ENCODE measurements at places on chromosomes 3 and 15.

DNA sequence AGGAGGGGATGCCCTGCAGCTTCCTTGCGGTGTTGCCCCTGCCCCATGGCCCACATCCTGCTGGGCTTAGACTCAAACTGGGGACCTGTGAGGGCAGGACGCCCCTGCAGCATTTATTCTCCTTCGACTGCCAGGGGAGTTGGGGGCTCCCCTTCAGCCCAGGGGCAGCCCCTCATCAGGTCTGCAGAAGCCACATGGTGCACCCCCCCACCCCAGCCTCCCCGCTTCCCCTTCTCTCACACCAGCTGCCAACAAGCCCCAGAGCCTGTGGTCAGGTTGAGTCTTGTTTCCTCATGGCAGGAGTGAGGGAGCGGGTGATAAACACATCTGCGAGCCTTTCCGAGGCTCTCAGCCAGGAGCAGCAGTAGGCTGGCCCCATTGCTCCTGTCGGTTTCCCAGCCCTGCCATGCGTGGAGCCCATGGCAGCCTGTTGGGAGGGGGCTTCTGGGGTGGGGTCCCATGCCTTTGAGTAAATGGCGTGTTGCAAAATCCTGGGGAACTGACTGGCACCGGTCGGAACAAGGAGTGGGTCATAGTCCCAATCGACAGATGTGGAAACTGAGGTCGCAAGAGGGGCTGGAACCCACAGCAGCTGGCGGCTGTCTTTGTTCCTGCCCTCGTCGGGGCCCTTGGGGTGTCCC, 27.8 kb downstream of the WNT7A start:
- no peak for DNase-seq

DNA sequence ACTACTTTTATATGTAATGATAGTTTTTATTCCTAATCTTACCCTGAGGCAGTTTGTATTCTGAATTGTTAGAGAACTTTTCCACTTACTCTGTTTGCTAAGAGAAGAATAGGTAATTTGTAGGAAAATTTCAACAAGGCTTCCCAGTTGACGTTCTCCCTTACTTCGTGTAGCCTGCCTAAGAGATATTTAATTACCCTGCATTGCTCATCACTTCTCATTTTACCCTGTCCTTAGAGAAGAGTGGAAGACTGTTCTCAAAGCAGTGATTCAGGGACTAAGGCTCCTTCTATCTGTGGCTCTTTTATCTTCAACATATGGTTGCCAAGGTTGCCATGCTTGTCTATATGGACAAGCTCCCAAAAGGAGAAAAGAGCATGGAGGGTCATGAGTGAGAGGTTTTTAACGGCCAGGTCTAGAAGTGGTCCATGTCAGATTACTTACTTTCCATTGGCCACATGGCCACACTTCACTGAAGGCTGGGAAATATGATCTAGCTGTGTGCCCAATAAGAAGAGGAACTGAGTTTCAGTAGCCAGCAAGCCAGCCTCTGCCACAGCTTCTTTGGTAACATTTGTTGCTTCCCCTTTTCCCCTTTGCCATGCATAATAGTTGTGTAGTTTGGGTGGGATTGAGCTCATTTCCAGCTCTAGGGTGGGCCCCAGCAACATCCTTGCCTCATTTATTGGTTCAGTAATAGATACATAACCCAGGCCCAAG, 22.1 kb downstream of the PDE8A start:
- DNase-seq: peak; percentile 93

DNA sequence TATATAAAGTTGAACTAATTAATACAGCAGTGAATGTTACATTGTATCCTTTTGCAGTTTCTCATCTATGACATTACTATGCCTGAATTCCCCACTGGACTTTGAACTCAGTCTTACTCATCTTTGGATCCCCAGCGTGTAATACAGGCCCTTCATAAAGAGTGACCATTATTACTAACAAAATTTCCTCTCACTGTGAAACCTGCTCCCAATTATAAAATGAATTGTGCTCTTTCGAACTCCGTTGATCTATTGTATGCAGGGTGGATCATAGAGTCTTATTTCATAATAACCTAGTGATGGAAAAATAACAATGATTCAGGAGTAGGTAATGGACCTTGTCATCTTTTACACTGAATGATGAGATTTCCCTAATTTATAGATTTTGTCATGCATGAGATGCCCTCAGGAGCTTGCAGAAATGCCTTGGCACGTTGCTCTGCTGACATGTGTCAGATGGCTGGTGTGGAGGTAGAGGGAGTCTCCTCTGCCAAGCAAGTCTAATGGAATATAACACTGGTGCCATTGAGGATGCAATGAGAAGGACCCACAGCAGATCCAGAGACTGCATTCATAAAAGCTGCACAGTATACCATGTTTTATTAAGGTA, 25.5 kb downstream of the B3GNT5 start:
- DNase-seq: no peak

- no peak for DNase-seq
These were observed 45.1 kb upstream of the NANOGP8 start for GRCh38 chr15:35130245-35130644.

- no peak for DNase-seq
These were observed 75.7 kb downstream of the SPSB4 start for GRCh38 chr3:141126661-141127343.

- DNase-seq: no peak
These were observed 24.5 kb upstream of the RASA2 start for GRCh38 chr3:141462176-141462859.

DNA sequence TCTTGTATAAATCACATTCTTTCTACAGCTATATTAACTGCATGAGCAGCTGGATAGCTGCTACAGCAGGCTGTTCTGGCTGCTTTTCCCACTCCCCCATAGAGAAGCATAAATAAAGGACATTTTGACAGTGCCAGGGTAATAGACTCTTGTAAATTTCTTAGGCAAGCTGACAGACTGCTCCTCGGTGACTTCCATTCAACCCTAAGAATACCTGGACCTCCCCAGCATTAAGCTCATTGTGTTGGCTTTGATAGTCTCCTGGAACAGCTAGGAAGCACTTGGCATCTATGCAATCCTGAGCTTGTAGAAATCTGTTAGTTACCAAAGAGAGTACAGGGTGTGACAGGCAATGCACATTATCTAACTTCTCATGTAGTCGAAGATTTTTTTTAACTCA, 475.4 kb downstream of the AGBL1 start:
- DNase-seq: no peak

- no peak for DNase-seq
These were observed 61.8 kb upstream of the ZNF148 start for GRCh38 chr3:125436921-125437320.

DNA sequence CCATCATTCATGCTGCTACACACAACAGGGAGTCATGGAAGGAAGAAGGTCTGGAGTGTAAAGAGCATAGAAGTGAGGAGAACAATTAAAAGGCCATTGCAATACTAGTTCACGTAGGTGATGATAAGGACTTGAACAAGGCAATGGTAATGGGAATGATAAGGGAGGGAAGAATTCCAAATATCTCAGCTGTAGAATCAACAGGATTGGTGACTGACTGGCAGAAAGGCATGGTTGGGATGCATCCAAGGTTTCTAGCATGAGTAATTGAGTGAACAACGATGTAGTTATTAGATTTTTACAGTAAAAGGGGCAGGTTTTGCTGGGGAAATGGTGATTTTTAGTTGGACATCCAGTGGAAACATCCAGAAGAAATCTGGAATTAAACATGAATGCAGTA, 2.4 kb upstream of the SEC62 start:
- no peak for DNase-seq

DNA sequence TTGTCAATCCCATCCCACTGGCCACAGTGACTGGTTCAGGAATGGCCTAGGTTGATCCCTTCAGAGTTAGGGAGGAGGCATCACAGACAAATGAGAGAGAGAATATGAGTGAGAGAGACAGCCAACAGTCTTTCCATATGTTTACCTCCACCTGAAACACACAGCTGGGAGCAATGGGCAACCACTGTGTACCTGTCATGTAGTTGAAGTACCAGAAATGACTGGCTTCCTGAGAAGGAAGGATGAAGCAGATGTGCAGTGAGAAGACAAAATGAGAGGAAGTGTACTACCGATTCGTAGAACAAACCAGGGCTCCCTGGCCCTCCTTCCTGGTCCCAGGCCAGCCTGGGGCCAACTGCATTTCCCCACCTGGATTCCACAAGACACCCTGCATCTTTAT, 27.4 kb downstream of the SRGAP3 start:
- DNase-seq: no peak

DNA sequence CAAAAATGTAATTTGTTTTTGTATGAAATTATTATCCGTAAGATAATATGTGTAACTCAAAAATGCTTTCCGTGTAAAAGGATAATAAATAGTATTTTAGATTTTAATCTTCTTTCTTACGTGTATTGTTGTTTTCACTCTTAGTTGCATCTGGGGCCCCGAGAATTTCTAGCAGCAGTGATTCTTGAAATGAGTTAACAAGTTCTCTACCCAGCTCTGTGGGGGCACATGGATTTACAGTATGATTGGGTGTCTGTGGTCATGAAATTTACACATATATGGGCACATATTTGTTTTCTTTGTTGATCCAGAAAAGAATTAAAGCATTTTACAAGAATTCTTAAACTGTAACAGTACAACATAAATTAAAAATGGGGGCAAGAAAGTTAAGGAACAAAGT, 145.9 kb upstream of the LRRFIP2 start:
- no peak for DNase-seq

- DNase-seq: peak; percentile 92
These were observed 20.3 kb downstream of the PPCDC start for GRCh38 chr15:75043509-75044257.

GRCh38 chr3:189355481-189356201, 183.9 kb downstream of the TPRG1 start:
- no peak for DNase-seq

DNA sequence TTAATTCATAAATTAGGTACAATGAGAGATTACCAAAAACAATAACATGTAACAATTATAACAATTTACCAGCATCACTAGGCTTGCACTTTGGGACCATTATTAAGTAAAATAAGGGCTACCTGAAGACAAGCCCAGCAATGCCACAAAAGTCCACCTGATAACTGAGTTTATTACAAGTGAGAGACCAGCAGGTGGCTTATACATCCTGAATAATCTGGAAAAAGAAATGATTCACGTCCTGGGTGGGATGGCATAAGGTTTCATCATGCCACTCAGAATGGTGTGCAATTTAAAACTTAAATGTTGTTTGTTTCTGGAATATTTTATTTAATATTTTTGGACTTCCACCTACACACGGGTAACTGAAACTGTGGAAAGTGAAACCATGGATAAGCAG, 1287.1 kb upstream of the GBE1 start:
- DNase-seq: no peak

DNA sequence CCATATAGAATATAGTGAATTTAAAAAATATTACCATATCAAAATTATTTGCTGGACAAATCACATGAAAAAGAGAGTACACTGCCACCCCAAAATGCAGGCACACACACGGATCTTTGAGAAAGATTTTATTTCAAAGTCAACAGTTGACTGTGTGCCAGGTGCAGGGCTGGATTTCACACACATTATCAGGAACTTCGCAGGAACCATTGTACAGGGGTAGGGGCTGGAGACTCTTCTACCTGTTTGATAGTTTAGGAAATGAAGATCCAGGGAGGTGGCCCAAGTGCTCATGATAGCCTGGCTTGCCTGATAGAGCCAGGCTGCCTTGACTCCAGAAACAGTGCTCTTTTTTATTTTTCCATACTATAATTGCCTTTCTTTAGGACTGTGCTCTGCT, 54.2 kb downstream of the IL1RAP start:
- no peak for DNase-seq

- DNase-seq: no peak
These were observed 108.2 kb upstream of the UBE2E2 start for GRCh38 chr3:23094890-23095462.

DNA sequence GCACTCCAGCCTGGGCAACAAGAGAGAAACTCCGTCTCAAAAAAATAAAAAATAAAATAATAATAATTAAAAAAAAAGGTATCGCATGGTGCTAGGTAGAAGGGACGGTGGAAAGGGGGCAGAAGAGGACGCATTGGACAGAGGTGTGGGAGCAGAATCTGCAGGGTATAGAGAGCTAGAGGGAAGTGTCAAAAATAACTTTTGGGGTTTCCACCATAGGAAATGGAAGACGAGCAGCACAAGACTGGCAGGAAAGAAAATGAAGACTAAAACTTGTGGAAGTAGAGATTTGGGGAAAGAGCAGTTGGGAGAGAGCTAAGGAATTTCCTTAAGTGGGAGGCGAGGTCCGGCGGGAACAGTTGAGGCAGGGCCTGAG, 585 bp upstream of the MKRN2 start:
- DNase-seq: no peak

GRCh38 chr3:5201536-5201935, 14.0 kb downstream of the EDEM1 start:
- no peak for DNase-seq

DNA sequence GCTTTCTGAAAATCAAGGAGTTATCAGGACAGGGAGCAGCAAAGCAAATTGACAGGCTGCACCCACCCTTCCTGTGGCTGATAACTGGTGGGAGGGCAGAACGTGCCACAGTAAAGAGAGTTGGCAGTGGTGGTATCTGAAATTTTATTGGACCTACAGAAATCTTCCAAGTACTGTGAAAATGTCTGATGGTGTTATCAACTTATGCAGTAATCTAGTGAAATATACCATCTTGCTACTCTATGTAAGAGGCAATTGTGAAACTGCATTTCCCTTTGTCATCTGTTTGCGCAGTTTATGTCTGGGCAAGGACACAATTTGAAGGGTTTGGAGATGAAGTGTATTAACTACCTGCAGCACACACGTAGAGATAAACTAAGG, 1.5 kb downstream of the PLCL2 start:
- DNase-seq: peak; percentile 36

DNA sequence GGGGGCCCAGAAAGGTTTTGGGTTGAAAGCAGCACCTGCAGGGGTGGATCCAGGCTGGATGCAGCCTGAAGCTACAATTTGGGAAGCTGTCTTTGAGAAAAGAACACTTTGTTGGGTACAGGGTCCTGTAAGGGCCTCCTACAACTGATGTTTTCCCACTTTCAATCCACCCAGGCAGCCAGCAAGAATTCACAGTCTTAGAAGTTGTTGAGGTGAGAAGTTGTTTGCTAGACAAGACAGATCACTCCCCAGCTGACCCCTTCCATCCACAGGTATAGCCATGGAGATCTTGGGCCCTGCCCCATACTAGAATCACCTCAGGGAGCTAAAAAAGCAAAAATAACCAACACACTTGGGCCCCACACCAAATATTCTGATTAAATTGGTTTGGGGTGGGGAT, 10.3 kb upstream of the SMAD6 start:
- no peak for DNase-seq

GRCh38 chr3:105997800-105998526, 129.2 kb upstream of the CBLB start:
- DNase-seq: peak; percentile 52

- no peak for DNase-seq
These were observed 89.2 kb downstream of the TMEM108 start for GRCh38 chr3:133127381-133127780.
